ENCODE measurements at places on chromosomes 5 and 9.

- DNase-seq, result no peak
Measured at GRCh38 chr9:122996586-122996985, 36.9 kb upstream of the GPR21 start.

DNA sequence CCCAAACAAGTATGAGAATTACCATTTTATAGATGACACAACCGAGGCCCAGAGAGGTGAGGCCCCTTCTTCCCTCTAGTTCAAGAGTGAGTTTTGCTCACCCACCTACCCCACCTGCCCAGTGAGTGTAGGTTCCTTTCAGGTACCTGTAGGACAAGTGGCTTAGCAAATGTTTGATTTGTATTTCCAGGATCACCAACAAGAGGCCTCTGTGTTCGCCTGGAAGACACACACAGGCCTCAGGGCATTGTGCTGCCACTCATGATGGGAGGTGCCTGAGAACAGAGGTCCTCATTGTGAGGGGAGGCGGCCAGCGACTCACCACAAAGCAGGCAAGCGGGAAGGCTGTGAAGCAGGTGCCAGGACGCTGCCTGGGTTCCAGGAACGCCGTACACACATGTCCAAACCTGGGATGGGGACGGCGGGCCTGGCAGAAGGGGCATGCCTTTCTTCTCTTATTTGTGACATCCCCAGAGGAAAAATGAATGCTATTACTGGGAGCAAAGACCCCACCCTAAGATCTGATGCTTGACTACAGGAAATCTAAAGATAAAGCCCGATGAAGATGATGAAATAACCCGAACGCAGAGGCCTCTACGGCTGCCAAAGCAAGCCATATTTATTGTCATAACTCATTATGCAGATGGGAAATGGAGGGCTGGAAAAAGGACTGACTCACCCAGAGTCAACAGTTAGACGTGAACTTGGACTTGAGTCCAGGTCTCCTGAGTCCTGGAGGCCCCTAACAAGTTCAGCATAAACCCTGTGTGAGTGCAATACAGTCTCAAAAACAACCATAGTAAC is 60.2 kb upstream of the SLC25A51 start:
- DNase-seq, result no peak

GRCh38 chr5:44051591-44051990 is 337.6 kb downstream of the FGF10 start:
- no peak for DNase-seq

DNA sequence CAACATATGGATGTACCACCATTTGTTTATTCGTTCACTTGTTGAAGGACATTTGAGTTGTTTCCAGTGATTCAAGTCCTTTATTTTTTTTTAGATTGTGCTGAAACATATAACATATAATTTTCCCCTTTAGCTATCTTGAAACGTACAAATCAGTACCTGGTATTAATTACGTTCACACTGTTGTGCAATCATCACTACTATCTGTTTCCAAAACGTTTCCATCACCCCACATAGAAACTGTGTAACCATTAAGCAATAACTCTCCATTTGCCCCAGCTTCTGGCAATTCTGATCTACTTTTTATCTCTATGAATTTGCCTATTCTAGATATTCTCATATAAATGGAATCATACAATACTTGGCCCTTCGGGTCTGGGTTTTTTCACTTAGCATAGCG is 116.0 kb downstream of the FGF1 start:
- no peak for DNase-seq

All from cortex of kidney (tissue), 1 donor.